NCI-H2029 treated with DMSO at 0.1 percent for 48 hours (cell line): ENCODE measurements at places on chromosomes 1 and 21.

DNA sequence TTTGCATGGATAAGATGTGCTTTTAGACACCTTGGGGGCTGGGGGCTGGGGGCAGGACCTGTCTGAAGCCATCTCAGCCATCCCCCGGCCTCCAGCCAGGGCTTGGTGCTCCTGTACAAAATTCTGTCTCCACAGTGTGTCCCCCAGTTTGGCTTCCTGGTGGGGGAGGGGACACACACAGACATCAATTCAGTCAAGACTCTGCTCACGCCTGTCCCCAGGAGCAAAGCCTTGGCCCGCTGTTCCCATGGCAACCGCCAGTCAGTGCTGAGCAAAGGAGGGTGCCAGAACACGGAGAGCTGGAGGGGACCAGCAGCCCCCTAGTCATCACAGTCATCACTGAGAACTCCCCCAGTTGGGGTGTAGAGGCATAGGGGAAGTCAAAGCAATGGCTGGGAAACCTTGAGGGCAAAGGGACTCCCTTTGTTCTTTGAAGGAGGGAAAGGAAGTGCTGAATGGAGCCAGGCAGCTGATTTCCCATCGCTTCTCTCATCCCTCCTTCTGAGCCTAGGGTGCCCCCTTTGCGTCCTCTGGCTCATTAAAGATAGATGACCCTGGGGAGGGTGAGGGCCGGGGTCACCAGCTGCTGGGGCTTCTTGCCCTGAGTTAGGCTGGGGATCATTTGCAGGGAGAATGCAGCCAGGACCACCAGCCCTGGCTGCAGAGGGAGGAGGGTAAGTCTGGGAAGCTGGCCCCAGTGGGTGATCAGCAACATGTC, 134.9 kb upstream of the IPO9 start:
- no peak for DNase-seq

DNA sequence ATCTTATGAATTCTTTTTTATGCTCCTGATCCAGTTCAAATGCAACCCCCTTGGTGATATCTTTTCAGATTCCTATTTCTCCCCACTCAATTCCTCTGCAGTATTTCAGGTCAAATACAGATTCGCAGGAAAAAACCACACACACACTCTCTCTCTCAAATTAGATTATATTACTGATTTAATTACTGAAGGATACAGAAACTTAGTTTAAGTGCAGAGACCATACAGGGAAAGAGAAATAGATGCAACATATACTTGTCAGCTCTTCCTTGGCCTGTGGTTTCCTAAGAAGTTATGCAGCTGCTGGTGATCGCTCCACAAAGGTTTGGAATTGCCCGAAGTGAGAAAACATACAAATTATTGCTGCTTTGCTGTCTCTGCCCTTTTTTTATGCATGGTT, 400.9 kb downstream of the AGBL4 start:
- no peak for DNase-seq

GRCh38 chr21:44509539-44509938, 30.5 kb downstream of the KRTAP10-1 start:
- peak; percentile 92 for DNase-seq

GRCh38 chr1:20028726-20029125, 41.3 kb upstream of the PLA2G5 start:
- DNase-seq: no peak

GRCh38 chr1:89262643-89263042, 10.0 kb downstream of the GBP5 start:
- peak; percentile 19 for DNase-seq

- no peak for DNase-seq
Measured at GRCh38 chr1:33296082-33296458, 24.8 kb downstream of the A3GALT2 start.

DNA sequence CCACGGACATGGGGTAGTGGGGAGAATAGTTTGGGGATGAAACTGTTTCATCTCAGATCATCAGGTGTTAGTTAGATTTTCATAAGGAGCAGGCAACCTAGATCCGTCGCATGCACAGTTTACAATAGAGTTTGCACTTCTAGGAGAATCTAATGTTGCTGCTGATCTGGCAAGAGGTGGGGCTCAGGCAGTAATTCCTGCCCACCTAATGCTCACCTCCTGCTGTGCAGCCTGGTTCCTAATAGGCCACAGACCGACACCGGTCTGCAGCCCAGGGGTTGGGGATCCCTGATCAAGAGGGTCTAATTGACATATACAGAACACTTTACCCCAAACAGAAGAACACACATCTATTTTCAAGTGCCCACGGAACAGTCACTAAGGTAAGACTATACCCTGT, 275.1 kb downstream of the PTPRU start:
- no peak for DNase-seq

GRCh38 chr21:26539566-26539965, 33.5 kb downstream of the CYYR1 start:
- no peak for DNase-seq

DNA sequence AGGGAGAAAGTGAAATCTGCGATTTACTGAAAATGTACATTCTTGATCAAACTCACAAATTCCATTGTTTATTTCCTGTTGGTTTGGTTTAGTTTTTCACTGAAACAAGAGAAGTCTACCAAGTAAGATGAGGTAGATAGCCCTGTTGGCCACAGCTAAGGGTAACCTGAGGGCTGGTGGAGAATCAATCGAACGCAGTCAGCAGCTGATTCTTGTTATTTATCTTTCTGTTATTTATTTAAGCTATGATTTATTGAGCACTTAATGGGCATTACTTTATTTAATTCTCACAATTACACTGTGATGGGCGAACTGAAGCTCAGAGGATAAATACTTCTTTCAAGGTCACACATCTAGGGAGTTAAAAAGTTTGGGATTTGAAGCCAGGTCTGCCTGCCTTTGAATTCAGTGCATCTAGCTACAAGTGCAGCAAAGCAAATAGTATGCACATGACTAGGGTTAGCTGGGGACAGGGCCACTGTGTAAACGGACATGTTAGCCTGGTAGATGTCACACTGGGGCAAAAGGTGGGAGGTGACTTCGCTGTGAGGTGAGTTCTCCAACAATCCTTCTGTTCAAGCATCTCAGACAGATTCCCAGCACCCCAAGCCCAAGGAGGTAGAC, 106.5 kb upstream of the GADD45A start:
- no peak for DNase-seq

GRCh38 chr1:161176468-161177111, 717 bp downstream of the B4GALT3 start:
- DNase-seq: no peak

DNA sequence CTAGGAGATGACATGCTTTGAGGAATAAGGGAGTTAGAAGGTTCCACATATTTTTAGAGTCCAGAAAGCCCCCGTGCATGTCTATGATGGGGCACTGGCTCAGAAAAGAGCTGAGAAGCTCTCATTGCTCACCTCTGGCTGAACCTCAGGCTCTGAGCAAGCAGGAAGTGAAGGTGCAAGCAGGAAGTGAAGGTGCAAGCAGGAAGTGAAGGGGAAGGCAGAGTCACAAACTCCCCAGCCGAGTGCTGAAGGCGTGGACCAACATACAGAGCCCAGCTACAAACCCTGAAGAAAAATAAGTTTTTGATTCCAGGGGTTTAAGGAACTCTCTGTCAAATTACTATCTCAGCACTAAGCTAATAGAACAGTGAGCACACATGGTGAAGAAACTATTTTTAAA, 7.0 kb downstream of the KRTAP10-8 start:
- DNase-seq: no peak

GRCh38 chr1:35929730-35930592, 944 bp upstream of the AGO3 start:
- peak; percentile 20 for DNase-seq

- DNase-seq: no peak
Measured at GRCh38 chr1:32071758-32072621, 749 bp upstream of the TMEM39B start.

GRCh38 chr1:211939876-211940468, 95.4 kb downstream of the INTS7 start:
- DNase-seq: no peak

GRCh38 chr21:35840197-35840799, 220.0 kb downstream of the SETD4 start:
- peak; percentile 75 for DNase-seq

GRCh38 chr1:117059334-117059677, 820 bp upstream of the TTF2 start:
- DNase-seq: no peak

DNA sequence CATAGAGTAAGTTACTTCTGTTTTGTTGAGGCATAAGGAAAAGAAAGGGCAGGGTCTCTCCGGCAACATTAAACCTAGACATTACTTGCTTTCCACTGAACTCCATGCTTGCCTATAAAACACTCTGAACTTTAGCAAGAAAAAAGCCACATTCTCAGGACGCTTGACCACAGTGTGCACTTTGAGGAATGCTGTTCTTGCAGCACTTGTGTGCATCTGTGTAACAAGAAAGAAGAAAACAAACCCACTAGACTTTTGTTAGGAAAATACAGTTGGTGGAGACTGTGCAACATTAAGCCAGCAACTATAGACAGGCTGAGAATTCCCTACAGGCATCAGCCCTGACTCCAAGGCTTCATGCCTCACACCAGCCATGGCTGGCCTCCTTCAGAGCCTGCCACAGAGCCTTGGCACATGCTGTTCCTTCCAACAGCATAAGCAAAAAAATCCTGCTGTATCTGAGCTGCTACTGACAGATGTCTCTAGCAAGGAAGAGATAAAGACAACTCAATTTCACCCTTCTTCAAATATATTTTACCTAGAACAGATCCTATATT, 5.8 kb downstream of the PDZK1 start:
- DNase-seq: no peak

DNA sequence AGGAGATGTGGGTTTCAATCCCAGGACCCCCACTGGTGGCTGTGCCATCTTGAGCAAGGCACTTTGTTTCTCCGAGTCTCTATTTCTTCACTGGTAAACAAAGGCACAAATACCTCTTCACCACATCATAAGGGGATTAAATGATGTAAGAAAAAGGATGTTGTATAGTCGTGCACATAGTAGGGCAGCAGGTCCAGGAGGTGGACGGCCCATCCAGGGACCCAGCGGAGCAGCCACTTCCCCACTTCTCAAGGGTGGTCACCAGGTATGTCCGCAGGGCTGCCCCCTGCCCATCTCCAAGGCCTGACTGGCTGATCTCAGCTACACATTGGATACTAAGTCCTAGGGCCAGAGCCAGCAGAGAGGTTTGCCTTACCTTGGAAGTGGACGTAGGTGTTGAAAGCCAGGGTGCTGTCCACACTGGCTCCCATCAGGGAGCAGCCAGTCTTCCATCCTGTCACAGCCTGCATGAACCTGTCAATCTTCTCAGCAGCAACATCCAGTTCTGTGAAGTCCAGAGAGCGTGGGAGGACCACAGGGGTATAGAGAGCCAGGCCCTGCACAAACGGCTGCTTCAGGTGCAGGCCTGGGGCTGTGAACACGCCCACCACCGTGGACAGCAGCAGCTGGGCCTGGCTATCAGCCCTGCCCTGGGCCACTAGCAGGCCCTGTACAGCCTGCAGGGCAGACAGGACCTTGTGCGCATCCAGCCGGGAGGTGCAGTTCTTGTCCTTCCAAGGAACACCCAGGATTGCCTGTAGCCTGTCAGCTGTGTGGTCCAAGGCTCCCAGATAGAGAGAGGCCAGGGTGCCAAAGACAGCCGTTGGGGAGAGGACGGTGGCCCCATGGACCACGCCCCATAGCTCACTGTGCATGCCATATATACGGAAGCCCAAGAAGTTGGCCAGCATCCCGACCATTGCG, 4.0 kb downstream of the AGT start:
- no peak for DNase-seq
